Small intestine (tissue), 16 donors: ENCODE measurements at places on chromosomes 16 and 17.
A peak's percentile ranks its signal among the peaks of the same experiment; 100 is the strongest.

DNA sequence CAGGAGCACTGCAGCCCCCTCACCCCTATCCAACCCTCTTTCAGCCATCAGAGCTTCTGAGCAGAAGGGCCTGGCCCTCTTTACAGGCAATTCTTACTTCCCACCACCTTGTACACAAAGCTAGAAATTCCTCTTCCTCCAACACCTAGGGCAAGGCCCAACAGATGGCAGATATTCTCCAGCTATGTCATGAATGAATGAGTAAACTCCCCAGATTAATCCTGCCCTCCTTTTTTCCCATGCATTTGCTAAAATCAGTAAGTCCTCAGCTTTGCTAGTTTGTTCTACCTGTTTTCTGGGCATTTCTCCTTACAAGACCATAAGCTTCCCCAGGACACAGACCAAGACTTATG is 20.4 kb upstream of the MRPS23 start:
- no peak for DNase-seq

DNA sequence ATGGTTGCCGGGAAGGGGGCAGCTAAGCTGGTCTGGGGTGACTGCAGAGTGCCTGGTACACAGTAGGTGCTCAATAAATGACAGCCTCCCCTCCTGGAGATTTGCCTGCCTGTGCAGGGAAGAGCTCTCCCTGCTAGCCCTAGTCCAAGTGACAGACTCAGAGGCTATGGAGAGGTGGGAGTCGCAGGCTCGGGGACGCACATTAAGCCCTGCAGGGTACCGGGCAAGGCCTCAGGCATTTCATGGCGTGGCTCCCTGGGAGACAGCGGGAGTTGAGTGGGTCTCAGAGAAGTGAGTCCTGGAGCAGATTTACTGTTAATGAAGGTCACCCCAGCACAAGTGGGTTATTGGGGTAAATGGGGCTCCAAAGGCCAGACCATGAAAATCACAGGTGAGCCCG is 132.2 kb upstream of the CDC42EP4 start:
- no peak for DNase-seq

- no peak for DNase-seq
Observed at GRCh38 chr17:1898332-1898731, 68.5 kb downstream of the RPA1 start.

- DNase-seq: no peak
Observed at GRCh38 chr16:15641753-15642556, 999 bp downstream of the MARF1 start.

DNA sequence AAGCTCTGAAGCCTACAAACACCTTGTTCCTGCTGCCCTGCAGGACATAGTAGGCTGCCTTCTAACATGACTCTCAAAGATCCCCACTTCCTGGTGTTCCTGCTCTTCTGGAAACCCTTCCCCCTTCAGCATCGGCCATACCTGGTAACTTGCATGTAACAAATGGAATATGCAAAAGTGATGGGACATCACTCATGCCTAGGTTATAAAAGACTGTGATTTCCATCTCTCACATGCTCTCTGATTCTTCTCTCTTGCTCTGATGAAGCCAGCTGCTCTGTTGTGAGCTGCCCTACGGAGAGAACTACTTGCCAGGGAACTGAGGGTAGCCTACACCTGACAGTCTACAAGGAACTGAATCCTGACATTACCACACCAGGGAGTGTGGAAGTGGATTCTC is 72.9 kb upstream of the IRX6 start:
- DNase-seq: no peak

- no peak for DNase-seq
Observed at GRCh38 chr17:12231355-12231682, 210.6 kb downstream of the MAP2K4 start.

- no peak for DNase-seq
Observed at GRCh38 chr16:27849621-27850020, 213.9 kb downstream of the GSG1L start.

DNA sequence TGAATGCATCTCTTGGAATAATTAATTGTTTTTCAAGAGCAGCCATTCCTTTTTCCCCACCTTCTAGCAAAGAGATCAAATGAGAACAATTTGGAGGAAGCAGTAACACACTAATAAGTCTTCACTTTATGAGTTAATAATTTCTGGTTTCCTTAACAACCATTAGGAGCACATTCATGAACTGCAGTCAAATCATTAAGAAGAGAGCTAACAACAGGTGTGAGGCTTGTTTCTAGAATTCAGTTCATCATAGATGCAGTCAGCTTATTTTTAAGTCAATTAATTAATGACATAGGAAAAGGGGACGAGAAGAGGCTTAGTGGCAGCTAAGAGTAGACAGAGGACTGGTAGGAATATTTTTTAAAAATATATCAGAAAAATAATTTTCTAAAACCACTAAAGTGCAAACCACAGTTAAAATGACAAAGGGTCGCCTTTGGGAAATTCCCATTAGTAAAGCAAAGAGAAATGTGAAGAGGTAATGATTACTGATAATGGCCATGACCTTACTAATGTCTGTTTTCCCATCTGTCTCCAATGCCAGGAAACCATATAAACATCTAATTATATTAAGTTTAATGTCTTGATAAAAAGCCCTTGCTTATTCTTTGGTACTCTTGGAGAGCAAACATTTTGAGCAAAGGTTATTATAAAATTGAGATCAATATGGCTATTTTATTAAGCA is 184.2 kb downstream of the KCNJ2 start:
- DNase-seq: no peak

DNA sequence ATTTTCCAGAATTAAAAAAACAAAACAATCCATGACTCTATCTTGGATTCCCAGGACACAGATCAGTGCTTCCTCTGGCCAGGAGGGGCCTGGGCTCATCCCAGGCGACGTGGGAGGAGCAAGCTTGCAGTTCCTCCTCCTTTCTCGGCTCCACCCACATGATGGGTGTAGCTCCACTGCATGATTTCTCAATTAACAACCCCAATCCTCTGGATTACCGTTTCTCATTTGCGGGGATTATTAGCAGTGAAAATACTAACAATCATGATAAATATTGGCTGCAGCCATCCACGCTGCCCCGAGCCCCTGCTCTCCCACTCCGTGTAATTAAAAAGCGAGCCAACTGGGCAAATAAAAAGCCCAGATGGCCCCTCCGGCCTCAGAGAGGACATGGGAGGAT is 46.4 kb upstream of the SDK2 start:
- no peak for DNase-seq

GRCh38 chr16:85570213-85570734 is 42.8 kb upstream of the GSE1 start:
- no peak for DNase-seq

DNA sequence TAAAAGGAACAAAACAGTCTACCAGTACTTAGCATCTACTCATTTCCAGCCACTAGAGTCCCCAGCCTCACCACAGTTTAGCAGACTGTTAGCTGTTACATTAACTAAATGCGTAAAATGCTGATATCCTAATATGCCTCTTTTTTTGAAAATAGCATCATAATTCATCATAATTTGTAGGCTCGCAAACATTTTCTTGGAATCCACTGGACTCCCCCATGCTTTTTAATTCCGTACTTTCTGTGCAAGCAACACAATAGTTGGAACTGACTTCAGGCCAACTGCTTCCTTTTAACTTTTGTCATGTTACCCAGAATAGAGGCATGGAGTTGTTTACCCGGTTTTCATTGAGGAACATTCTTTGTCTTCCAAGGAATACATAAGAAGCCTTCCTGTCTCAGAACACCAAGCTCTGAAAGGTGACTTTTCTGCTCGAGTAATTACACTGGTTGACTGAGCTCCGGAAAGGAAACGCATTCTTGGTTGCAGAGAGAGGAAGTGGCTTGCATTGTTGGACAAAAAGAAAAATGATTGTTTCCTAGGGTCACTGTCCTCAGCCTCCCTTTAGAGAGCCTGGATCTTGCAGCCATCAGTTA is 30.9 kb upstream of the SEC14L1 start:
- no peak for DNase-seq

GRCh38 chr17:40321524-40321929 is 12.5 kb downstream of the RARA start:
- DNase-seq: no peak

DNA sequence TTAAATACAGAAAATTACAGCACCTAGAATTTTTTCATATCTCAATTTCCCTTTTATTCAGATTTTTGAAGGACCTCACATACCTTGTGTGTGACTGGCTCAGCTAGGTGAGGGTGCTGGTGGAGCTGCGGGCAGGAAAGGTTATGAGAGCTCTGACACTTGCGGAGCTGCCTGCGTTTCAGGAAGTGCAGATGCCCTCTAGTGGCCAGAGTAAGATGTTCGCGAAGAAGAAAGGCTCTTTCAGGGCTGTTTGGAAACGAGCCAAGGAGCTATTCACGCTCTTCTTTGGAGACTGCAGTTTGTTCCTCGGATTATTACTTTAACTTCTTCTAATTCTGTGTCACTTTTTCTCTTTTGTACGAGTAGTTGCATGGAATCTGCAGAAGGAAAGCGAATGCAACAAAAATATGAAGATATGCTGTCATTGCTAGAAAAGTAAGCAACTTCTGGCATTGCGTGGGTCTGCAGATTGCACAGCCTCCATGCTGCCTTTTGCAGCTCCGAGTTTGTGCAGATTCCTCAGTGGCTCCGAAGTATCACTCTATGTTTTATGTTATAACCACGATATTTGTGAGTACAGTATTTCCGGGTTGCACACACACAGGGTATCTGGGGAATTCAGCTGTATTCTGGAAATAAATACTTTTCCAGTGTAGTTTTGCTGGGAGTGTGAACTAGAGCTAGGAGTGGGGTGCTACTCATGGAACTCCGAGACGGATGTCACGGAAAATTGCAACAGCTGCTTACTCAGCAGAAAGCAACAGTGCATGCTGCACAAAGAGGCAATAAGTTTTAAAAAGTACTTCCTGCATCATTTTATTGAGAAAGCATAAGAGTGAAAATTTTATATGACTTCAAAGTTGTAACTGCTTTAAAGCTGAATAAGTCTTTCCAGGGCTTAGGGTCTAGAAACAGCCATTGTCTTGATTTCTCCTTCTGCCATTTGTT is 46.3 kb downstream of the DNAH9 start:
- DNase-seq: peak; percentile 81

- DNase-seq: no peak
Observed at GRCh38 chr17:7019367-7019766, 3.5 kb upstream of the BCL6B start.

GRCh38 chr17:48927978-48928745 is 16.5 kb downstream of the SNF8 start:
- DNase-seq: no peak

DNA sequence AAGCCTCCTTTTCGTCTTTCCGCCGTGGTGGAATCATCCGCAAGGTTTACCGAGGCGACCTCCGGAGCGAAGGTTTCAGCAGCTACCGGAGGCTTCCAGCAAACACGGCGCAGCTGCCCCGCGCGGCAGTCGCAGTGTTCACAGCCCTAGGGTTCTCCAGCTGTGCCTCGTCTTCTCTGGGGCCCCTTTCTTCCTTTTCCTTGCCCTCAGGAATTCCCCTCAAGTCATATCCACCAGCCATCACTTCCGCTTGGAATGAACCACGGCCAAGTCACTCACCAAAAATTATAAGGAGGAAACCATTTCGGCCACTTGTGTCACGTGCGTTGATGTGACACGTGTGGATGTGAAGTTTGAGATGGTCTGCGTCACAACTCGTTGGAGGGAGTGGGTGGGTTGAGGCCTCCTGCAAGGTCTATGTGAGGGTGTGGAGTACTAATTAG is 636 bp upstream of the ERN1 start:
- no peak for DNase-seq

- DNase-seq: no peak
Observed at GRCh38 chr17:5783269-5783668, 199.0 kb upstream of the NLRP1 start.

DNA sequence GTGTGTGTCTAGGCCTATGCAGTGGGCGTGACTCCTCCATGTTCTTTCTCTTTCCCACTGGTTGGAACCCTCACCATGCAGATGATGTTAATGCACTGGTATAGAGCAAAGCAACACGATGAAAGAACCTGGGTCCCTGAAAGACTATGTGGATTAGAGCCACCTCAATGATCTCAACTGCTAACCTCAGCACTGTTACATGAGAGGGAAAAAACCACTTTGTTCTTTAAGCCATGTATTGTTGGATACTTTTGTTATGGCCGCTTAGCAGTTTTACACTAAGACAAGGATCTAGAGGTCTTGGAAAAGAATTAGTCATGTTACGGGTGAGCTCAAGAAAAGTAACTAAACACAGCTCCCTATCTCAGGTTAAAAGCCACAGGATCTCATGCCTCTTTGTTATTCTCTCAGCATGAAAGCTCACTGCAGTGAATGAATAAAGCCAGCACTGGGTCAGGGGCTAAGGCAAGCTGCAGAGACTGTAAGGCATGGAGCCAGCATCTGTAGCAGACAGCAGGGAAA is 56.6 kb upstream of the RBBP6 start:
- no peak for DNase-seq

- peak; percentile 96 for DNase-seq
Observed at GRCh38 chr17:72421128-72422092, 300.6 kb downstream of the SOX9 start.

DNA sequence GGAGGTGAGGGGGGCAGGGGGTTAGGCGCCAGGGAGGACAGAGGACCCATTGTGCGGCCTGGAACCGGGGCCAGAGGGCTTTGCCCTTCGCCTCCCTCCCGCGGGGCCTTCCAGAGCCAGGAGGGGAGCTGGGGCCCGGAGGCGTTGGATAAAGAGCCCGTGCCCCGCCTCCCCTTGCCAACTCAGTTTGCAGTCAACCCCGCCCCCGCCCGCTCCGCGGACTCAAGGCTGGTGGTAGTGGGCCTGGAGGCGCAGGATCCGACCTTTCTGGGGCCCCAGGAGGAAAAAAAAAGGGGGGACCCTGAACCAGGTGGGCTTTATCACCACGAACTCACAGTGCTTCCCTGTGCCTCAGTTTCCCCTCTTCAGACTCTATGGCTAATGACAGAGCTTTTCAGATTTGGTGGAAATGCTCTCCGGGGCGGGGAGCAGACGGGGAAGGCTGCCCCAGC is 2.0 kb upstream of the SPHK1 start:
- DNase-seq: peak; percentile 51
